ENCODE measurements at places on chromosomes 3 and 15. TPM values are rescaled to one million over a fixed set of nuclear protein-coding genes. Genes with fewer than 3 reads are reported as not detected.

Gene ASB14
- total RNA-seq, result 3.4 TPM

Gene CCDC33
- 0.41 TPM for total RNA-seq

Gene DUOX1
- total RNA-seq, result 32.5 TPM

Gene GOLGA8S
- 0.21 TPM for total RNA-seq

Gene ZNF80
- total RNA-seq, result not detected
